ENCODE measurements at places on chromosomes 7 and 10. TPM values are rescaled to one million over a fixed set of nuclear protein-coding genes. Genes with fewer than 3 reads are reported as not detected.
A peak's percentile ranks its signal among the peaks of the same experiment; 100 is the strongest.

AMZ1 gene
- 1.3 TPM for total RNA-seq

MRPS24 gene
- 38.7 TPM for total RNA-seq

- H3K4me3 ChIP-seq, result peak overlapping the region; percentile 46
- H3K4me1 ChIP-seq, result peaks cover 34% of the 10 kb centered on the region
- no peaks in the 10 kb centered on the region for H3K27me3 ChIP-seq
- no peak for DNase-seq
- H3K36me3 ChIP-seq, result no peaks in the 10 kb centered on the region
Measured at GRCh38 chr7:101121991-101122932, 4.6 kb upstream of the SERPINE1 start.

DNA sequence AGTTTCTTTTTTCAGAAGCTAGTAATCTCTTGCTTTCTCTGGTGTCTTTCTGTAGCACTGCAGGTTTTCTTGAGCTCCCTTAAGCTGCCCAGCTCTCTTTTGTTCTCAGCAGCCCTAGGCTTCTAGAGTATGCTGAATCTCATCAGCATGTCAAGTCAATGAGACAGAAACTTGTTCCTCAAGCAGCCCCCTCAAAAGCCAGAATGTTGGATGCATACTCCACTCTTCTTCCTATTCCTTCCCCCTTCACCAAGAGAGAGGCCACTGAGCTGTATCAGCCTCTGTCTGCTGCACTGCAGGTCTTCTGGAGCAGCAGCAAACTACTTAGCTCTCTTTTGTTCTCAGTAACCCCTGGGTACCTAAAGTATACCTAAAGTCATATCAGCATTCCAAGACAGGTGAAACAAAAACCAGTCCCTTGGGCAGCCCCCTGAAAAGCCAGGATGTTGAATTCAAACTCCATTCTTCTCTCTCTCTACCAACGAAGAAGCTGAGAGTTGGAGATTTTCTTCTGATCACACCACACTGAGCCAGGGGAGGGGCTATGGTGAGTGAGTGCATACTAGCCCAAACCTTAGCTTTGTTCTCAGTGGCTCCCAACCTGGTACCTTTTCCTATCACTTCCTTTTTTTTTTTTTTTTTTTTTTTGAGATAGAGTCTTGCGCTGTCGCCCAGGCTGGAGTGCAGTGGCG, 73.3 kb upstream of the WAC start:
- no peak overlapping the region for H3K4me3 ChIP-seq
- DNase-seq, result no peak

DNA sequence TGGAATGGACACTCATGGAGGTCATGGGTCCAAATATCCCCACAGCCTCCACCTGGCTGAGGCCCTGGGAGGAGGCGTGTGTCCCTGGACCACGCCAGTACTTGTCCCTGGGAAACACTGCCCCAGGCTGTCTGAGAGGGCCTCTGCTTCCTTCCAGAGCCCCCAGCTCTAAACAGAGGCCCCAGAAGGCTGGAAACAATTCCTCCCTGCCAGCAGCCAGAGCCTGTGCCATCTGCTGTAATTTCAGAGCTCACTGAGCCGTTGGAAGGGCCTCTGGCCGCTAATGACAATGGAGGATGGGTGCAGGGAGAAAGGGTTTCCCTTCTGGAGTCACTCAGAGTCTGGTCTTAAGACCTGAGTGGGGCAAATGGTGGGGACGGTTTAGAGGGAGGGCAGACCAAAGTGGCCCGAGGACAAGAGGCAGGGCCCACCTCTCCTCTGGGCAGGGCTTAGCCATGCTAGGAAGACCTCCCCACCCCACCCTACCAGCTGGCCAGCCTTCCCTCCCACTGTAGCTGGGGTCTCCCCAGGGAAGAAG, 7.1 kb downstream of the CHAT start:
- no peaks in the 10 kb centered on the region for H3K36me3 ChIP-seq
- H3K4me1 ChIP-seq, result no peaks in the 10 kb centered on the region
- peaks cover 3% of the 10 kb centered on the region for H3K27me3 ChIP-seq
- H3K27ac ChIP-seq, result no peak overlapping the region
- H3K4me3 ChIP-seq, result no peak overlapping the region

Data from liver (tissue), 10 donors.